ENCODE measurements at places on chromosomes 4 and X.

GRCh38 chrX:134548257-134549201 lies 88.6 kb downstream of the HPRT1 start:
- no peak for DNase-seq

DNA sequence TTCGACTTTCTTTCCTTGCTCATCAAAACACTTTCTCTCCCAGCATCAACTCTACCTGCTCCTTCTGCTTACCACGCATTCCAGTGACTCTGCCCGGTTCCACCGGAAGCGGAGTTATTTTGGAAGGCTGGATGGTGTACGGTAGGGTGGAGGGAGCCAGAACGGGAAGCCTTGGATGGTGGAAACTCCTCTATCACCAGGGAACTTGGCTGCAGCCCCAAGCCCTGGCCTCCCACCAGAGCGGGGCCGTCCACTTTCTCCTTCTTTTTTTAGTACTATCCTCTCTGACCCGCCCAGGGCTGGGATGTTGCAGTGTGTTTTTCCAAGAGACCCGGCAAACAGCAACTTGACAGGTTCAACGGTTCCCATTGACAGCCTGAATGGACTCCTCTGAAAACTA lies 27.6 kb downstream of the ADGRG2 start:
- DNase-seq: no peak

GRCh38 chrX:40205471-40205870 lies 107.7 kb upstream of the BCOR start:
- no peak for DNase-seq

DNA sequence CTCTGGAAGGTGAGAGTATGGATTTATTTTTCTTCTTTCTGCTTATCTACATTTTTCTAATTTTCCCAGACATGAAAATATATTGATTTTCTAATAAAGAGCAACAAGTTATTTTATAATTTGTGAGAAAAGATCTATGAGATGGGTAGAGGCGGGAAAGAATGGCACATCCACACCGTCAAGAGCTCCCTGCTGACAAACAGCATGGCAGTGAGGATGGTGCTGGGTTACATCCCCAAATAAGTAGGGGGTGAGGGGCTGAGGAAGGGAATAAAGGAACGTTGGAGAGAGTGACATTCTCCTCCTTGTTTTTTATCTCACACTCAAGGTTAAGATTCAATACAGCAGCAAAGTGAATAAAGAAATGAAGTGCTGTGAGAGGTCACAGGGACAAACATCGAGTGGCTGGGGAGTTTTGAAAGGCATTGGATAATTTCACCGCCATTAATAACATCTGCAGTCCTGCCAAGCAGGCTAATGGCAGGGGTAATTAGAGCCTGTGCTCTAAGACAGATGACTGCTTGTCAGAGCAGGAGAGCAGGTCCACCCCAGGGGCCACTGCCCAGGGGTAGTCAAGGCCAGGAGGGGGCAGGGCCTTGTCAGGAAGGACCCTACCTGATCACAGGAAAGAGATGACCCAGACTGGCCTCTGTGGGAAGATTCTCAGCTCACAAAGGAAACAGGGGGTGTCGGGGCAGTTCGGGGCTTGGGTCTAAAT lies 323.8 kb downstream of the FBXW7 start:
- DNase-seq: peak; percentile 28

- no peak for DNase-seq
These were observed 71.8 kb downstream of the PRKG2 start for GRCh38 chr4:81143183-81143582.

- no peak for DNase-seq
These were observed 528 bp upstream of the SLC25A4 start for GRCh38 chr4:185142564-185142911.

DNA sequence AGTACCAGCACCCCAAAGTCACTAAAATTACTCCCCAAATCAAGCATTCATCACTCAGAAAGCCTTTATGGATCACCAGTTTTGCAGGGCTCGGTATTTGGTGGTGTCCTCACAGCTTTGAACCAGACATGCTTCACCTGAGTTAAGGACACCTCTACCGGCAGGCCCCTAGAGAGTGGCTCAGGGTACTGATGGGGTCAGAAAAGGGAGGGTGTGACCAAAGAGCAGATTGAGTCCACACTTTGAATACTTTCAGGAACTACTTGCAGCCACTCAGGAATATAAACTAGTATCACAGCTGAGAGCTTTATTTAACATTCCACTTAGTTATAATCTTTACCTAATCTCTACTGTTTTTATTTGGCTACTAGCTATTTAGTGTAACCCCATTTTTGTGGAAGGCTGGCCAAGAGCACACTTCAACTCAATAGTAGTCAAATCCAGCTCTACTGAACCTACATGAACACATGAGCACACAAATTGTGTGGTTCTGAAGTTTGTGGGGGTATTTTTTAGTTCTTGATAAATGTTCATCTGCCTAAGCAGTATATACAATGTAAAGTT lies 109.6 kb upstream of the SPRY1 start:
- DNase-seq: no peak

DNA sequence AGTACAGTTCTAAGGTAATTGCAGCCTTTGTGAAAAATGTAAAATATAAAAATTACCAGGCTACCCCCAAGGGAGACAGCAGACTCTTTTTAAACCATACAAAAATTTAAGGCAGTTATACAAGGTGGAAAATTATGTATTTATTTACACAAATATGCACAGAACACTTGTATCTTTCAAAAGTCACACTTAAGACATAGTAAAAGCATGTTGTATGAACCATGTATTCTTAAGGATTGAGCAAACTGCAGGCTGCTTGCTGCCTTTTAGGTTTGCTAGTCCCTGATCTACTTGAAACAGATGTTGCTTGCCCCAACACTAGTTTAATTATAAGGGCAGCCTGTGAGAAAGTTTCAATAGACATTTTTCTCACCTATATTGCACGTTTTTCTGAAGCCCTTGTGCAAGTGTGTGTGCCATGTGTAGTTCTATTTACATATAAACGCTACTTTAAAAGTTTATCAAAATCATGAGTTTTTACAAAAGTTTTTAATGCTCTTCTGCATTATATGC lies 72.8 kb downstream of the PRSS12 start:
- DNase-seq: no peak

DNA sequence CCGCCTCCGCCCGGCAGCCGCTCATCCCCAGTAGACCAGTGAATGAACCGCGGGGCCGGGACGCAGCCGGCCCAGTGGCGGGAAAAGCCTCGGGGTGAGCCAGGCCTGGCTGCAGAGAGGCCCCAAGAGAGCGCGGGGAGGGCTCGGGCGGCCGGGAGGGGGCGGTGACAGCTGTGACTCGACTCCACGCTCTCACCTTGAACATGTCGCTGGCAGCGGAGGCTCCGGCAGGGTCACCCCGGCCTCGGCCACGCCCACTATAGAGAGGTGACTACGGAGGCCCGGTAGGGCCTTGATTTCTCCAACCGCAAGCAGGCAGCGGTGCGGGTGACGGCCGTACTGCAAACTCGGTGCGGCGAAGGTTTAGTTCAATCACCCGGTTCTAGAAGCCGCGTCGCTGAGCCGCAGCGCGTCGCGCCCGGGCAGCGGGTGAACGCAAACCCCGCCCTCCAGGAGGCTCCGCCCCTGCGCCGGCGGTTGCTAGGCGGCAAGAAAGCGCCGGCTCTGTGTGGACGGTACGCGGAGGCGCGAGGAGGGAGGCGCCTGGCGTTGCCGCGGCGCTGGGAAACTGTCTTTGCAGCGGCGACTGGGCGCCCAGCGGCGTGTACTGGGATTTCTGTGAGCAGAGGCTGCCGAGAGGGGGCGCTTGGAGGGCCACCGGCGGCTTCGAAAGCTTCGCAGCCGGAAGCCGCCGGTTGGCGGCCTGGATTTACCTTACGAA lies at the start of the genes APOO and CXorf58:
Gene APOO (minus strand): TSS at position 441 of the 721 bp plus-strand sequence. CDS start 236 bp downstream, at position 205.
Gene CXorf58 (plus strand): TSS at position 509 of the 721 bp plus-strand sequence. CDS start 2,297 bp downstream, outside the sequence.
- peak; percentile 97 for DNase-seq

- DNase-seq: no peak
These were observed 112.4 kb downstream of the EGF start for GRCh38 chr4:110025056-110025455.

- DNase-seq: no peak
These were observed 56.4 kb downstream of the ABCG2 start for GRCh38 chr4:88102026-88102425.

- no peak for DNase-seq
These were observed 53.3 kb downstream of the RGS12 start for GRCh38 chr4:3346146-3346545.

DNA sequence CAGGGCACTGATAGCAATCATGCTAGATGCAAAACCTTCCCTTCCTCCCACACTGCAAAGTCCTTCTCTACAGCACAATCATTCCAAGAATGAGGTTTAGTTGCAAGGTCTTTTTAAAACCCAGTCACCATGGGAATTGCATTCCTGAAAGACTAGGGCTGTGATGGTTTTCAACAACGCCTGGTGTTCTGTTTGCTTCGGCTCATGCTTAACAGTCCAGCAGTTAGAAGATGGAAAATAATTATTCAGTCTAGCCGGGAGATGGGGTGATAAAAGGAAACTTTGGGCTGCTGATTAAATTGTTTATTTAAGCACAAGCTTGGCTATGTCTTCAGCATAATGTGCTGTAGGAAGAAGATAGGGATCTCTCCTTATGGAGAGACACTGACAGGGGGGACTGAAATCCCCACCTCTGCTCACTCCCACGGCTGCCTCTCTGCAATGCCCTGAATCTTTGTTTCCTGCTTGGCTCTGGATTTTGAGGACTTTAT lies 211.4 kb downstream of the MID1IP1 start:
- no peak for DNase-seq

DNA sequence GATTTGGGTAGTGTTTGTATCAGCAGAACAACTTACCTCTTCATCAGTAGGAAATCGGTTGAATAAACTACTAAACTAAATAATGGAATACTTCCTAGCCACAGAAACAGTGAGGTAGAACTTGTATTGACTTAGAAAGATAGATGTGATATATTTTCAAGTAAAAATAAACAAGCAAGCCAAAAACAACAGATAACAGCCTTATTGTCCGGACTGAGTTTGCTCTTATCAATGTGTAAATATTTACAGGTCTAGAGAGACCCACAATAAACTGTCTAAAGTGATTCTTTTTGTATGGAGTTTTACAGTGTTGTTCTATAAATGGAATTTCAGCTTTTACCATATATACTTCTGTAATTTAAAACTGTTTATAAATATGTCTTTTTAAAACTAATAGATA lies 721.8 kb downstream of the ADGRL3 start:
- no peak for DNase-seq

GRCh38 chr4:74969507-74970474 lies 36.9 kb downstream of the PARM1 start:
- no peak for DNase-seq

DNA sequence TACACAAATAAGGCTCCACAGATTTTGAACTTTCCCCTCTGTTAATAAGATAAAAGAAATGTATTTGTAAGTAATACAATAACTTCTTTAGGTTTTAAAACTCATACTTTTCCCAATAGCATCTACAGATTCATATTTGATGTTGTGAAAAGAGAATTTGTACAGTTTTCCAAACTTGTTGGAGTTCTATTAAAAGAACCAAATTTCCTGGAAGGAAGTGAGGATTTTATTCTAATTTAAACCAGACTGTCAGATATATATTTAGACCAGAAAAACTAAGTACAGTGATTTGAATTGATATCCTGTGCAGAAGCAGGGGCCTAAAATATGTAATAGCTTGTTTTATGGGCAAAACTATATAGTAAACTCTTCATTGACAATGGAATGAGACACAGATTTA lies 53.7 kb downstream of the NAA11 start:
- no peak for DNase-seq

GRCh38 chrX:15310117-15310516 lies 5.3 kb downstream of the ASB11 start:
- peak; percentile 45 for DNase-seq

GRCh38 chrX:39164212-39164611 lies 363.0 kb downstream of the MID1IP1 start:
- DNase-seq: no peak

DNA sequence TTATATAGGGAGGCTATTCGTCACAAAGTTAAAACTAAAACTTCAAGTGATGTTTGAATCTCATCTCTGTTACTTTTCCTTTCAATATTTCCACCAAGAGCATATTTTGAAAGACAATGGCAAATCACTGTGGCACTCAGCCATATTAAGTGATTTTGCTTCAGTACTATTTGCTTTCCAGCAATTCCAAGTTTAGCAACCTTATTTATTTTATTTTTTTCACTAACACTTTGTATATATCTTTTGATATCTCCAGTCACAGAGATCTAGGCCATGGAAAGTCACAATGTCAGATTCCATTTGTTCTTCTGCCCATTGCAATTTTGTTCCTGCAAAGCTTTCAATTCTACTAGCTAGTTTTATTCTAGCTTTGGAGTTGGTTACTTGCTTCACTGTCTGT lies 1514.5 kb upstream of the ADGRL3 start:
- DNase-seq: no peak

GRCh38 chr4:8457646-8458252 lies 17.2 kb downstream of the TRMT44 start:
- no peak for DNase-seq

DNA sequence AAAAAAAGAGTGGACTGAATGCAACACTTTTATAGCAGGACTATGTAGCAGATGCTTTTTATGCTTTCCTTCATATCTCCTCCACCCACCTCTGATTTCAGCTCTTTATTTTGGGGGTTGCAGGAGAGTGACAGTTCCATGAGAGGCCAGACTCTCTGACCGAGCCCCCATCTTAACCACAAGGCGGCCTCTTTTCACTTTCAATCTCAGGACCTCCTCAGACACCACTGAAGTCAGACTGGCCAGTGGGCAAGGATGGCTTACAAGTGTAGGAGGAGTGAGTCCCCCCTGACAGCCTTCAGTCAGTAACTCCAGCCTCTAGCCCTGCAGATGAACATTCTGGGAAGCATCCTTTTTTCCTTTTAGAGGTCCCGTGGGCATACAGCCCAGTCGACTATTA lies 140.8 kb downstream of the FRAS1 start:
- DNase-seq: no peak

DNA sequence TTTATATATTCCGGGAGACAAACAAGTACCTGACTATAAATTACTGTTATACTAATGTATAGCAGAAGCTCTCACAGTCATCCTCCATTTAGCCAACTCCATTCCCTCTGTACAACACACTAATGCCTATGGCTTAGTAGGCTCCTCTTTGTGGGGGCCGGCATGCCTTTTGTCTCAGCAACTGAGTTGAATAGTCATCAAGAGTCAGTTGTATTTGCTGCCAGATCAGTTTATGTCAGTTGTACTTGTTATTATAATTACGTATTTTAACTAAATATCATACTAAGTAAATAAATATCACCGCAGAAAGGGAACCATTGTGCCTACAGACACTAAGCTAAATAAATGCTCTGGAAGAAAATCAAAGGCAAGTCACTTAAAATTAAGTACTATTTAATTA lies 9.9 kb downstream of the PRMT9 start:
- no peak for DNase-seq

GRCh38 chr4:54231768-54232688 lies 2.9 kb downstream of the PDGFRA start:
- no peak for DNase-seq

- no peak for DNase-seq
These were observed 253.4 kb downstream of the TMA16 start for GRCh38 chr4:163747886-163748285.

Data from NCI-H1417 treated with DMSO at 0.1 percent for 48 hours (cell line).